ENCODE measurements at places on chromosomes 3 and 15. TPM values are rescaled to one million over a fixed set of nuclear protein-coding genes. Genes with fewer than 3 reads are reported as not detected.

Gene IL17RB
- not detected for total RNA-seq

Gene HTR3E
- total RNA-seq, result not detected

GRCh38 chr3:177495566-177495965, 298.3 kb upstream of the TBL1XR1 start:
- no peak for DNase-seq

DNA sequence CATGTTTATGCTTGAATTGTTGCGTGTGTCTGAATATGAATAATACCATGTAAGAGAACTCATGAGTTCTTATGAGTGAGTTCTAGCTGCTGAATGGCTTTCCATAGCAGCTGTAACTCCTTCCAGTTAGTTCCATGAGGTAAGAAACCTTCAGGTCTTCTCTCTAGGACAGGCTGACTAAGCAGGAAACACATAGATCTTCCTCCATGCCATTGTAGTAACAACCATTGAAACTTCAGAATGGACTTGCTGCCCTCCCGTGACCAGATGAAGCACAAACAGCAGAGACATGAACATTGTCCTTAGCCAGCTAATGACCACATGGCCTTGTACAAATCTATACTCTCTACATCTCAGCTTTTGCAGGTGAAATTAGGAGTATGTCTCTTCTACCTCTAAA, 200.0 kb downstream of the ZNF385D start:
- peak; percentile 48 for DNase-seq

- DNase-seq, result peak; percentile 81
Observed at GRCh38 chr15:88331291-88331690, 74.8 kb upstream of the NTRK3 start.
